ENCODE measurements at places on chromosomes 11 and 22.

DNA sequence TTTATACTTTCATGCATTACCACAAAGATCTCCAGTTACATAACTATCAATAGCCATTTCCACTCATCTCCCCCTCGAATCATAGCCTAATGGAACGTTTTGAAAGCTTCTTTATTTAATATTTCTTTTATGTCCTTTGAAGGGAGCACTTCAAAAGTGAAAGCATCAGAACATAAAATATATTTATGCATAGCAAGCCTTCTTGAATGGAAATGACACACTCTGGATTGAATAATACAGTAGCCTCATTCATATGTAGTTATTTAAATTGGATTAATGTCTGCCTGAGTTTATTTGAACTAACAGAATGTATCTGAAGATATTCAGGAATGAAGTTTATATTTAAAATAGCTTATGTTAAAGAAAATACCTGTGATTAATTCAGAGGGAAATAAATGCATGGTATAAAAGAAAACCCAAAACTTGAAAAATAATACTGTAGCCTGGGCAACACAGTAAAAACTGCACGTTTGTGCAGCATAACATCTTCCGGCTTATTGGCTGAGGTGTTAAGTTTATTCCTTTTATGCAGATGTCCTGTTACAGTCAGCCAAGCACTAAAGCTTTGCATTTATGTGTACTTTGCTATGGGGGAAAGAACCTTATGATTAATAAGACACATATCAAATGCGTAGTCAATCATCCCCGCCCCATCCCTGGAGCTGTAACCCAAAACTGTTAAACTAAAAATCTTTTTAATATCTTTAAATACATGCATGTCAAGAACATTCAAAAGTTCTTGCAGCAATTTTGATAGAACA lies 22.0 kb downstream of the OOSP3 start:
- DNase-seq, result no peak

GRCh38 chr22:23068096-23068831 lies 2.1 kb upstream of the GNAZ start:
- no peak for DNase-seq

DNA sequence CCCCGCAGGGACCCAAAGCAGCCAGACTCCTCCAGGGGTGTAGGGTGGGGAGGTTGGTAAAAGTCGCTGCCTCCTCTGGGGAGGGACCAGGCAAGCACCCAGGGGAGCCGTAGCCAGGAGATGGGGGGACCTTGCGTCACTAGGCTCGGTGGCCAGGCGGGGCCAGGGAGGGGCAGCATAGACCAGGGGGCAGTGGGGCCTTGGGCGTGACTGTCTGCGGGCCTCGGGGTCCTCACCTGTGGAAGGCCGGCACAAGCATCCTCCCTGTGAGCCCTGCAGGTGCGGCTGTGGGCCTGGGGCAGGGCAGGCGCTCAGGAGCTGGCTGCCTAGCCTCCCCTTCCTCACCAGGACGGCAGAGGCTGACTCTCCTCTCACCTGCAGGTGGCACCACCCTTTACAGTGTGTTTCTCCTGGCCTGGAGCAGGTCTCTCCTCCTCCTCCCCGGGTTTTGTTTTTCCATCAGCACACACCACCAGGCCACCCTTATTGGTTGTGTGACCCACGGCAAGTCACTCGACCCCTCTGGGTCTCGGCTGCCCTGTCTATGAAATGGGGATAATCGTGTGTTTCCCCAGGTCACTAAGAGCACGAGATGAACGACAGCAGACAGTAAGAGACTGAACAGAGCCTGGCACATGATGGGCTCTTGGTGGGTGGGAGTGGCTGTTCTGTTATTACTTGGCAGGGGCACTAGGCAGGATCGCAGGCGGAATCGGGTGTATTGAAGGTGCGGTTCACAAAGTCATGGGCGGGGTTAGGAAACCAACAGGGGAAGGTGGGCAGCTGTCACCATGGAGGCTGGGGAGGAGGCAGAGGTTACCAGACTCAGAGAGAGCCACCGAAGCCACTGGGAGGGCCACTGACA lies 52.7 kb downstream of the FLRT1 start:
- DNase-seq, result no peak

DNA sequence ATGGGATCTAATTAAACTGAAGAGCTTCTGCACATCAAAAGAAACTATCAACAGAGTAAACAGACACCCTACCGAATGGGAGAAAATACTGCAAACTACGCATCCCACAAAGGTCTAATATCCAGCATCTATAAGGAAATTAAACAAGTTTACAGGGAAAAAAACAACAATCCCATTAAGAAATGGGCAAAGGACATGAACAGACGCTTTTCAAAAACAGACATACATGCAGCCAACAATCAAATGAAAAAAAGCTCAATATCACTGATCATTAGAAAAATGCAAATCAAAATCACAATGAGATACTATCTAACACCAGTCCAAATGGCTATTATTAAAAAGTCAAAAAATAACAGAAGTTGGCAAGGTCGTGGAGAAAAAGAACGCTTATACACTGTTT lies 117.5 kb downstream of the FCHSD2 start:
- DNase-seq, result no peak

DNA sequence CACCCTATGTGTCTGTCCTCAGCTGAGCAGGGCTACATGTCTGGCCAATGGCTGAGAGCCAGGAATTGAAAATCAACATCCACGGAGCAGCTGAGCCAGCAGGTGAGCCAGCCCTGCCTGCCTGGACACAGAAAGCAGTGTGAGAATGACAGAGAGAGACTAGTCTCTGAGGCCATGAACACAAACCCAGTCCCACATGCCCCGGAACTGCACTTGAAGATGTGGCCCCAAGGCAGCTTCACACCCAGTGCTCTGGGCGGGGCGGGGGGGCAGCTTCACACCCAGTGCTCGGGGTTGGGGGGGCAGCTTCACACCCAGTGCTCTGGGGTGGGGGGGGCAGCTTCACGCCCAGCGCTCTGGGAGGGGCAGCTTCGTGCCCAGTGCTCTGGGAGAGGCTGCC lies 37.6 kb downstream of the TRMU start:
- DNase-seq, result no peak

GRCh38 chr11:59787816-59788215 lies 22.8 kb downstream of the MRPL16 start:
- no peak for DNase-seq

- DNase-seq, result no peak
These were observed 27.3 kb downstream of the SYT7 start for GRCh38 chr11:61553373-61554171.

DNA sequence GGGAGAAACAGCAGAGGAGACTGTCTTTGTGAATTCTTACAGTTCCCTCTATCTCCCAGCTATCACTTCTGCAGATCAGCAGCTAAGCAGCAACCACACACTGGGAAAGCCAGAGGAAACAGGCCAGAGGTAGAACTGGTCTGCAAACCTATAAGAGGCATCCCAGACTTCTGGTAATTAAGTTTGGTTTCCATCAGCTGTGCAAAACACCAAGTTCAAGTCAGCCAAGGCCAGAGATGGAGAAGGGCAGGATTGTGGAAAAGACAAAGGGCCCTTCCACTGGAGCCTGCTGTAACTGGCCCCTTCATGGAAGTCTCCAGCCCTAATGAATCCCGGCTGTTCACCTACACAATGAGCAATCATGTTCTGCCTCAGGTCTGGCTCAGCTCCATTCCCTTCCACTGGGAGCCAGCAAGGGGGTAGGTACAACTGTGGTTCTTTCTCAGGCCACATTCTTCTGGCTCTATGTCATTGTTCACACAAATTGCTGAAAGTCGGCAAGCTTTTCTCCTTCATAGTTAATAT lies 4.6 kb upstream of the PAMR1 start:
- no peak for DNase-seq

DNA sequence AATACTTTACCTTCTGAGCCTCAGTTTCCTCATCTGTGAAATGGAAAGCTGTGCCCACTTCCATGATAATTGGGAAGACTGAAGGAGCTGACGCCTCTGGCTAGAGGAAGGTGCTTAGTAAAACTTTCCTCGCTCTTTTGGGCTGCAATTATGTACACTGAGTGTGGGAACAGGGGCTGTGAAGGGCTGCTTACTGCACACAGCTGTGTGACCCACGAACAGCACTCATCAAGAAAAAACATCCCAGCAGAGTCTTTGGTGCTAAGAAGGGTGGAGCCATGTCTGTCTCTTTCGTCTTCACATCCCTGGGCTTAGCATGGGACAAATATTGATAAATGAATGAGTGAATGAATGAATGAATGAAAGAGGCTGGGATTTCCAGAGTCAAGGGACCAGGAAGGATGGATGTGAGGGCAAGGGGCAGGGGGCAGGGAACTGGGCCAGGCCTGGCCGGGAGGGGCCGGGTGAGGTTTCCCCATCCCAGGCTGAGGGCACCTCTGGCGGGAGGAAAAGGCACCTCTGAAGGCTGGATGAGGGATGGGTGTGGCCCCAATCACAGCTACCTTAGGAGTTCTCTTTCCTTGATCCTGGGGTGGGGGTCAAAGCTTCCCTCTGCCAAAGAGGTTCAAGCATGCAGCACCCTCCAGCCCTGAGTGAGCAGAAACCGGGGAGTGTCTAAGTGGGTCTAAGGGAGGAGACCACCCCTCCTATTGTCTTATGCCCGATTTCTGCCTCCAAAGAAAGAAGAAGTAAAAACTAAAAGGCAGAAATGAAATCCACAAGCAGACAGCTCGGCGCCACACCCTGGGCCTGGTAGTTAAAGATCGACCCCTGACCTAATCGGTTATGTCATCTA lies 9.2 kb upstream of the CD5 start:
- no peak for DNase-seq

DNA sequence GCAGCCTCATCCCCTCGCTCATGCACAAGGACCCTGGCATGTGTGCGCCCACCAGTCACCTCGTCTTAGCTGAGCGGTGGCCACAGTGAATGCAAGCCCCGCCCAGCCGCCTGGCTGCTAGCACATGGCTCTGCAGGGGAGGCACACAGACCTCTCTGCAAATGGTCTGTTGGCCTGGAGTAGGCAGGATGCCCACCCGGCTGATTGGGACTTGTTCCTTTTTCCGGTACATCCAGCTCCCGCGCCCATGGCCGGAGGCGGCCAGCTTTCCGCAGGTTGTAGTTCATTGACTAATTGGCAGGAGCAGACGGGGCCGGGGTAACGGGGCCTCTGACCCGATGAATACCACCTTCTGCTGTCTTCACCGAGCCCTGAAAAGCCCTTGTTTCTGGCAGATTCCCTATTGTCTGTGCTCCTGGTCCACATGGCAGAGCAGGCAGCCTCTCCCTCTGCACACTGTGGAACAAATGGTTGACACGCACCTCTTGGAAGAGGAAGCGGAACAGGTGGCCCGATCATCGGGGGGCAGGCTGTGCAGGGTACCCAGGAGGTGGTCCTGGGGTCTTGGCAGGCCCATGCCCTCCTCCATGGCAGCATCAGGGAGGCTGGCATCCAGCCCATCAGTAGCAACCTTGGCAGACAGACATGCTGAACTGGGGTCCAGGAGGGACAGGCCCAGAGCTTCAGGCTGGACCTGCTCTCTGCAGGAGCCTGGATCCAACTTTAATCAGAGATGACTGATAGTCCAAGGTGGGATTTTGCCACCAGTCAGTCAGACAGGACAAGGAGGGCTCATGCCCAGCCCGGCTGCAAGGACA lies 1512.0 kb downstream of the BRD1 start:
- DNase-seq, result no peak

DNA sequence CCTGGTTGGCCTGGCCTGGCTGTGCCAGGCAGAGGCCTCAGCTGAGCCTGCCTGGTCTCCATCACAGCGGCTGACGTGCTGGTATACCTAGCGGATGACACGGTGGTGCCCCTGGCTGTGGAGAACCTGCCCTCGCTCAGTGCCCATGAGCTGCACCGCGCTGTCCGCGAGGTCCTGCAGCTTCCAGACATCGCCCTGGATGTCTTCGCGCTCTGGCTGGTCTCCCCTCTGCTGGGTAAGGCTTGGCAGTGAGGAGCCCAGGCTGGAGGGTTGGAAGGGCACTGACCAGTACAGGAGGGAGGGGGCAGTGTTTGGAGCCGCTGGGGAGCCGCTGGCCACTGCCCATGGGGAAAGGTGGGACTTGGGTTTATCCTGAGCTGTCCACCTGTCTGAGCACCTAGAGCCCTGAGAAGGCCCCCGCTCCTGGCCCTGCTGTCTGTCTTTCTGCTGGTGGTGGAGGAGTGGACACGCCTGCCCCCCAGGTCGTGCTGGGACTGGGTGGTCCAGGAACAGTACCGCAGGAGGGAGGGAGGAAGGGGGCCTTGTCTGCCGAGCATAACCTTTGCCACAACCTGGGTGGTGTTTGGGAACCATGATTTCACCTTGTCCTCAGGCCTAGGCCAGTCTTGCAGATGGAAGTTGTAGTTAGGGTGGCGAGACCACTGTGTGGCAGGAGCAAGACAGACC lies 3.0 kb downstream of the FRMD8 start:
- DNase-seq, result no peak

- DNase-seq, result no peak
These were observed 41.0 kb downstream of the C11orf71 start for GRCh38 chr11:114359342-114359741.

DNA sequence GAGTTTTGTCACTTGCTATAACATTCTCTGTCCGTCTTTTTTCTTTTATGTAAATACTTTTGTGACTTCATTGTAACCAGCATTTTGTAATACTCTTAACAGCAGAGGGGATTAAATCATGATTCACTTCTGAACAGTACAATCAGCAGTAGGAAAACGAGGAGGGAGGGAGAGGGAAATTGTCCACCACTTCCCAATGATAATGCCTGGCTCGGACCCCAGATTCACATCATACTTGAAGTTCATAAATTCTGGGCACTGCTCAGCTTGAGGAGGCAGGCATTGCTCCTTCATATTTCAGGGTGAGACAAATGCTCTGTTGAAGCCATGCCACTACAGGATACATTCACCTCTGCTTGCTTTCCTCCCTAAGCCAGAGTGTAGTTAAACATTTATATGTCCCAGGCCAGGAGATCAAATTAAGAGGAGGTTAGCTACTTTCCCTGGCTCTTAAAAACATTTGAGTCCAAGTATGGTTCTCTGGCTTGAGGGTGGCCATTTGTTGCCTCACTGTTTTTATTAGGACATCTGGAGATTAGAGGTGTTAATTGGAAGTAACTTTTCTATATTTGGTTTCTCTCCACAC lies 129.0 kb upstream of the LDLRAD3 start:
- DNase-seq, result no peak

DNA sequence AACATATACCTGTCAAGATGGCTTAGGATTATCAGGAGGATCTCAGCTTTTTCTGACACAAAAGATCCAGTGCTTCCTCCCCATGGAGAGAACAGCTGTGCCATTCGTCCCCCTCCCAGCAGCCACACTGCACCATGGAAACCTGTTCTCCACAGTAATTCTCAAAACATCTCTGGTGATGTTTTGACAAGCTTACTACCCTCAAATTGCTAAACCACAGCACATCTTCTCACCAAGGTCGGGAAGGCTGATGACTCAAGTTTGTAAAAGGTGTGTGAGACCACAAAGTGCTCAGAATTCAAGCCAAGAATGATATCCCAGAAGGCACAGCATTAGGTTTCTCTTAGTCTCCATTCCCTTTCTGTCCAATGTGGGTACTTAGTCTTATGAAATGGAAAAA lies 3.9 kb upstream of the RAB38 start:
- DNase-seq, result no peak

GRCh38 chr22:45418056-45418769 lies 4.7 kb downstream of the RIBC2 start:
- no peak for DNase-seq

GRCh38 chr11:38461751-38462150 lies 1863.7 kb upstream of the RAG2 start:
- DNase-seq, result no peak

- no peak for DNase-seq
These were observed 310.2 kb downstream of the DLG2 start for GRCh38 chr11:85316967-85317366.

Data from cortex of kidney (tissue), 1 donor.